Stimulated activated CD4-positive, alpha-beta T cell treated with anti-CD3 and anti-CD28 coated beads, Interleukin-1b, Interleukin-23, amount 100 ng/mL, for 4 hours (primary cell): ENCODE measurements at places on chromosomes 2 and 18.

- DNase-seq = no peak
Measured at GRCh38 chr2:216569765-216570164, 63.5 kb upstream of the IGFBP2 start.

GRCh38 chr2:38889045-38889444 is 630 bp upstream of the ARHGEF33 start:
- DNase-seq = no peak

DNA sequence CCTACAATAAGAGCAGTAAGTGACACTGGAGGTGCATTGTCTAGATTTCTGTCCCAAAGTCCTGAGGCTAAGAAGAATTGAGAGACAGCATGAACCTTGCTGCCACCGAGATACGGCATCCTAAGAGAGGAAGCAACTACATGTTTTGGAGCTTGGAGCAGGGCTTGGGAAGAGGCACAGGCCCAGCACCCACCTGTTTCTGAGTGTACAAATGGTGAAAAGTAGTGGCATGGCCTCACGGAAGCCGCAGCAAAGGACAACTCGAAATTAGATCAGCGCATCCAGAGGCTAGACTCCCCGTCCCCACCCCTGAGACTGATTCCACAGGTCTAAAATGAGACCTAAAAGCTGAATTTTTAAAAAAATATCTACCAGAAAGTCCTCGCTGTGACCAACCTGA is 127.5 kb downstream of the PTGR3 start:
- DNase-seq = no peak

DNA sequence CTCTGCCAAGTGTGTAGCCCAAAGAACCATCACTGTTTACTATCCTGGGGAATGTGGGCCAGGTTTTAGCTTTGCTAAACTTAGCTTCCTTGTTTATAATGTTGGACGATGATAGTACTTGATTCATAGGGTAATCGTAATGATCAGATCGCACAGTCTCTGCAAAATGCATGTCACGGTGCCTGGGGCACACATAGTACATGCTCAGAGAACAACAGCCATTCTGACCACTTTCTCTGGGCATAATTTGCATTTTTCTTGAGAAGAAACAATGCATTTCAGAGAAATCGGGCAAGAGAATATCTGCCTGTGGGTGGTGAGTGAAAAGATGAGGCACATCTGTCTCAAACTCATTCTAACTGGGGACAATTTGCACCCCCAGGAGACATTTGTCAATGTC is 16.3 kb downstream of the ACKR3 start:
- no peak for DNase-seq

GRCh38 chr2:1907291-1907690 is 163.0 kb upstream of the PXDN start:
- no peak for DNase-seq

DNA sequence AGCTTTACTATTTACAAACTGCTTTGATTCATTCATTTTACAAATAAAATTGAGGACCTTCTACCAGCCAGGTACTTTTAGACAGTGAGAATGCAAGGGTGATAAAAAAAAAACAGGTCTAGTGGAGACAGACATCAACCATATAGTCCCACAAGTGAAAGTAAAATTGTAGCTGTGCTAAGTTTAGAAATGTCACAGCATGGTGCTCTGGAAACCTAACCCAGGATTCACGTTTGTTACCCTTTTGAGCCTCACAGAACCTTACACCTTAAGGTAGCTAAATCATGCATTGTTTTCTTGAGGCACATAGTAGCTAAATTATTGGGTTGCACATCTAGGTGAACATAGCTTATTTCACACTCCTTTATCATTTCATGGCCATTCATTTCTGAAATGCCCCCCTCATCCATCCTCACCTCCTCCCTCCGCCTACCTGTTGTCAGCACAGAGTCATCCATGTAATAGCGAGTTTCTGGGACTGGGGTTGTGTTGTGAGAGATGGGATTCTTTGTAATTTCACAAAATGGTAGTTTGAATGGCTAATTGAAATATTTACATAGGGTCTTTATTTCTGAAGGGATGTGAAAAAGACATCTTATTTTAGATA is 7.1 kb downstream of the MTA3 start:
- DNase-seq = no peak

GRCh38 chr2:52968043-52968442 is 799.6 kb upstream of the CHAC2 start:
- no peak for DNase-seq

GRCh38 chr2:217103752-217104545 is 244.1 kb upstream of the TNP1 start:
- DNase-seq = no peak

- DNase-seq = no peak
Measured at GRCh38 chr2:176002688-176003210, 682 bp upstream of the LNPK start.

DNA sequence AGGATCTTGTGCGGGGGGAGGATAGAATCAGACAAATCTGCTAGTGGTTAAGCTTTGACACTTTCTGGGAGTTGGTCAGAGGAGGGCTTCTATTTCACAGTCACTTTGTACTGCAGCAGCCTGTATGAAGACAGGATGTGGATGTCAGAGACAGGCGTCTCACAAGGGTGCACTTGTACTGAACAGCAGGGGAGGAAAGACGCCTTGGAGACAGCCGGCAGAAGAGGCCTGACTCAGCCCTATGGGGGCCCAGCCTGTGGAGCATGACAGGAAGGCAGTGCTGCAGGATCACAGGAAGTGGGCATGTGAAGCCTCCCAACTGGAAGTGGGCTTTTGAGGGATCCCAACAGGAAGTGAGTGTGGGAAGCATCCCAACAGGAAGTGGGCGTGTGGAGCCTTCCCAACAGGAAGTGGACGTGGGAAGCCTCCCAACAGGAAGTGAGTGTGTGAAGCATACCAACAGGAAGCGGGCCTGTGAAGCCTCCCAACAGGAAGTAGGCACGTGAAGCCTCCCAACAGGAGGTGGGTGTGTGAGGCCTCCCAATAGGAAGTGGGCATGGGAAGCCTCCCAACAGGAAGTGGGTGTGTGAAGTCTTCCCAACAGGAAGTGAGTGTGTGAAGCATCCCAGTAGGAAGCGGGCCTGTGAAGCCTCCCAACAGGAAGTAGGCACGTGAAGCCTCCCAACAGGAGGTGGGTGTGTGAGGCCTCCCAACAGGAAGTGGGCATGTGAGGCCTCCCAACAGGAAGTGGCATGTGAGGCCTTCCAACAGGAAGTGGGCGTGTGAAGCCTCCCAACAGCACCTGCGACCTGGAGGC is 212.3 kb downstream of the SNTG2 start:
- no peak for DNase-seq

- no peak for DNase-seq
Measured at GRCh38 chr2:151063271-151063670, 198.4 kb downstream of the RBM43 start.

DNA sequence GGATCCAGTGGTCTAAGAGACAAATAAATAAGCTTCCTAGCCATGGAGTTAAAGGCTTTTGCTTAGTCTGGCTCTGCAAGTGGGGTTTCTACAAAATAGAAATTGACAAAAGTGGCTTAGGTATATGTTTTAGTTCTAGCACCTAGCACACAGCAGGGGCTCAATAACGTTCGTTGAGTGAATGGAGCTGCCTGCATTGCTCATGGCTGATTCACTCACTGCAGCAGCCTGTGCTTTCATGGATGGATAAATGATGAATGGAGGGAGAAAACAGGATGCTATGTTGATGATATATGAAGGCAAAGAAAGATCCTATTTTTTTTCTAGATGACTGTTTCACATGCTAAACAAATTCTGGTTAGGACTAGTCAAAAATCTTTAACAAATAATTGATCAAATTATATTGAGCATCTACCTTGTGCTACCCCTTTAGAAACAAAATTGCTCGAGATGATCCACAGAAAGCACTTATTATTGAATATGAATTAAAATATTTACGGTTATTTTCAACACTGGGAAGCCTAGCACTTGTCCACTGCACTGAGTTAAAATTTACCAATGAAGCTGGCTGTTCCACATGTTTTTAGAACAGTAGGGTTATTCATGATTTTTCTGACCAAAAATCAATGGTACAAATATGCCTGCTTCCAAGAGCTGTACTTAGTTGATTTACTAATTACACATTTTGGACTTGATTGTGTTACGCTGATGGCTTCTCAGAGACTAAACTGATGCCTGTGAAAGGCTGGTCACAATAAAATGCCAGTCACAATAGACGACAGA is 39.6 kb downstream of the HDHD2 start:
- DNase-seq = no peak

GRCh38 chr2:55839182-55839819 is 84.3 kb downstream of the EFEMP1 start:
- no peak for DNase-seq

DNA sequence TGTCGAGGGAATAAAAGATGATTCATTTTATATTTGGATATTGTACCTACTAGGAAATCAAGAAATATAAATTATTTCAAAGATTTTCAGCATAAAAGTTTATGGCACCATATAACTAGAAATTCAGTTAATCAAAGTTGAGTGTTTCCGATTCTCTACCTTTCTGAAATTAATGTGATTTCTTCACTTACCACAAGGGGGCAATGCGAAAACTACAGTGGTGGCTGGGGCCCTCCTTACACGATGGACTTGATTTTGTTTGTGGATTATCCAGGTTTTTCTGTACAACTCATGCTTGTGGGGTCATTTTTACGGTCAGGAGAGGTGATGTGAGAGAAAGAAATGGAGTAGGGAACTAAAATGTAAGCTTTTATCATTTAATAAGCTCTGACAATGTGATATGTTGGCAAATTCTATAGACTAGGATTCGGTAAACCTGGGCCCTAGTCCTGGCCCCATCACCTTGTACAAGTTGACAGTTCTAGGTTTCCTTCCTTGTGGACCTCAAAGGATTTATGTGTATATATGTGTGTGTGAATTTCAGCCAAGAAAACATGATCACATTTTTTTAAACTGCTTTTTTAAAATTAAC is 47.6 kb downstream of the G6PC2 start:
- no peak for DNase-seq

- no peak for DNase-seq
Measured at GRCh38 chr2:65402780-65403528, 29.4 kb downstream of the SPRED2 start.

DNA sequence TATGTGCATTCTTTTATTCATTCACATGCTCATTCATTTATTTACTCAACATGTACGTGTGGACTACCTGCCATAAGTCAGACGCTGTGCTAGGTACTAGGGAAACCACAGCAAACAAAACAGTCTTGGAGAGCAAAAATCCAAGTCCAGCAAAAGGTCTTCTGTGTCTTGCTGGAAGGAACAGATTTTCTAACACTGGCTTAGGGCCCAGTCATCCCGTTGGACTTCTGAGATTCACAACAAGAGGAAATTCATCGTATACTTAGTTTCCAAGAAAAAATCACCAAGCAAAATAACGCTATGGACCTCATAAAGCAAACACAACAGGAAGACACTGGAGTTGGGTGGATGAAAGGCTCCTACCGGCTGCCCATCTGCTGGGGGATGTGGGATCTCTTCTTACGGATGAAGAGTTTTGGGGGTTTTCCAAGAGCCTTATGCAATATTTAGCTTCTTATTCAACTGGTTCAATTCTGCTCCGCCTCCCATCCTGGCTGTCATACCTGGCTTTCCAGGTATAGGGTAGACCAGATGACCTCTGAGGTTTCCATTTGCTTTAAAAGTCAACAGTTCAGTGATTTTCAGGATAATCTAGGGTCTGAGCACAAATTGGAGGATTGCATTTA is 262.7 kb downstream of the HAUS1 start:
- no peak for DNase-seq

DNA sequence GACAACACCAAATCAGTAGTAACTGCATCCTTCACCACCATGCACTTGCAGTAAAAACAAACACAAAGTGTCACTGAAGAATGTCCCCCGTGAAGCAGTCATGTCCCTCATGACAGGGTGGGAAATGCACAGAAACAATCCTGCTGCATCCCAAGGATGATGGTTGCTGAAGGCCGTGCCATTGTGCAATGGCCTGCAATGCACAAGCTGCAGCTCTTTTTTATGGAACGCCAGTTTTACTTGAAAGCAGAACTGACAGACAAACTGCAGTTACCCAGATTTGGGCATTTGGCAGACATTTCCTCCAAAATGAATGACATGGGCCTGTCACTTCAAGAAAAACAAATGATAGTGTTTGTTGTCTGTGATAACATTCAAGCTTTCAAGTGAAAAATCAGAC is 2.4 kb upstream of the CHST10 start:
- no peak for DNase-seq

- no peak for DNase-seq
Measured at GRCh38 chr2:101808006-101808562, 110.6 kb downstream of the MAP4K4 start.

GRCh38 chr2:128323555-128323931 is 4.9 kb upstream of the HS6ST1 start:
- DNase-seq = no peak

GRCh38 chr2:200862532-200863000 is 1.9 kb downstream of the CLK1 start:
- DNase-seq = peak; percentile 16

DNA sequence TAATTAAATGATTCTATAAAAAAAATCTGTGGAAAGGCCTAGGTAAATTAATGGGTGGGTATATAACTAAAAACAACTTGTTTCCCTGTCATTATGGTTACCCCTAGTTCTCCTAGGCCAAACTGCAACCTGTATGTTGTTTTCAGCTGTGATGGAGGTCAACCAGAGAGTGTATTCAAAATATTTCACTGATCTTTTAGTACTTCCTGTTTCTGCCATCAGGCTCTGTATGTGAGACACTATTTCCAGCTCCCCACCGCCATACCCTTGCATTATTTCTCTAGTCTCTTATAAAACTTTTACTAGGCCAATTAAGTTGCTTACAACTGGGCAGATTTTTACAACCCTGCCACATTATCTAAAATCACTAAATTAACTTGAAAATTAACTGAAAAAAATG is 21.0 kb upstream of the CDKL4 start:
- no peak for DNase-seq

DNA sequence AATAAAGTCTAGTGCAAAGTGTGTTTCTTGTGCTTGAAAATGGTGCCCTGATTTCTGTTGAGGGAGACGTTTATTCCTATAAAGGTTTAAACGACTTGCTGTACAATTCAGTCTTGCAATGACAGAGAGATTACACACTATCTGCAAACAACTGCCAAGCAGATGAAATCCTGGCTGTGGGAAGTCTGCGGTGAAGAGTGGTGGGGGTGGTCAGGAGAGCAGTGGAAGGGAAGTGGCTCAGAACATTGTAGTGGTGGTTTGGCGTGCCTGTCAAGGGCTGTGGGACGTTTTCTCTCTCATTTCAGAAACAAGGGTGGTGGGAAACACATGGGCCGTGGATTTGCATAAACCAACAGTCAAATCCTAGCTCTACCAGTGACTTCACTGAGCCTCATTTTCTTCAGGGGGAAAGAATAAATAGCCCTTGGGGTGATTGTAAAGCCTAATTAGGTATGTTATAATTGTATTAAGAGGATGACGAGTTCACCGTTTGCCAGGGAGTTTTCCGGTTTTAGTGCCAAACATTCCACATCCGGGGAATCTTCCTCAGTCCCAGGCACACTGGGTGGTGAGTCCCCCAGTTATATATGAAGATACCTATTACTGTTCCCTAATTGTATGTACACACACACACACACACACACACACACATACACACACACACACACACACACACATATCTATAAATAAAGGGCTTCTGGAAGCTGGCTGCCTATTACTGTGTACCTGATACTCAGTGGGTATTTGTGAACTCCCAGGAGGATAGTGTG is 115.0 kb downstream of the SPTBN1 start:
- no peak for DNase-seq
